T follicular helper cell (primary cell): ENCODE measurements at places on chromosomes 16 and 17.

DNA sequence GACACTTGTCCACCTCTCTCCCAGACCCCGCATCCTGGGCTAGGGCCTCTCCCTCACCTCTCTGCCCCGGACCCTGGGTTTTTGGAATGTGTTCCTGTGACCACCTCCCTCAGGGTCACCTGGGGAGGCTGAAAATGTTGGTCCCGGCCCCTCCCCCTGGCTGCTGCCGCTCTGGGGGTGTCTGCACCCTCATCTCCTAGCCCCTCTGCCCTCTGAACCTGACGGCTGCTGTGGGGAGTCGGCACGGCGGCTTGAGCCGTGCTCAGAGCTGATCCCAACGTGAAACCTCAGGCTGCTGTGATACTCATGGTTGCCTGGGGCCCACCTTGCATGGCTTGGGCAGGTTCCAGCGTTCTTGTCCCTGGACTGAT, 42.8 kb downstream of the ADCY7 start:
- no peak for DNase-seq

DNA sequence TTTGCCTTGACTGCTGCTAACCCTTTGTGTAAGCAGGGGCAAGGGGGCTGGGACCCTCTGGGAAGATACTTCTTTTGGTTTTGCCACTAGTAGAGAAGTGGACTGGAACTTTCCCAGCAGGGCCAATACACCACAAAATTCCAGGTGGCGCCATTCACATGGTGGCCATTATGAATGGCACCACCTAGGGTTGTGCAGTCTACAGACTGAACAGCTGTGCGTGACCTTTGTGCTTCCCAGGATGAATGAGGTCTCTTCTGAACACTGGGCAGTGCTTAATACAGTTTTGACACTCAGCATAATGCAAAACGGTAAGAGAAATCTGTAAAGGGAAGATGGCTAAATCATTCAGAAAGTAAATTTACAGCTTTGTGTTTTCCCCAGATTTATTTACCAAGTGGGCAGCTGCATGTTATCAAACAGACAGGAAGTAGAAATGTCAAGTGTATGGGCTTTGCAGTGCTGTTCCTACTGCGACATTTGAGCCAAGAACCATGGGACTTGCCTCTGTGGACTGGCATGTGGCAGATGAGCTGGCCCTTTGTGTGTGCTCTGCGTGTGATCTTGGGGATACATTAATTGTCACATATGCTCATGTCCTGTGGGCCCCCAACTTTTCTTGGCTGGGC, 9.2 kb downstream of the SYT17 start:
- no peak for DNase-seq

- no peak for DNase-seq
Observed at GRCh38 chr17:43812396-43813265, 20.3 kb downstream of the MPP3 start.

GRCh38 chr16:89700649-89701424, 668 bp downstream of the SPATA2L start:
- peak; percentile 50 for DNase-seq

- no peak for DNase-seq
Observed at GRCh38 chr17:67082107-67082506, 37.8 kb downstream of the CACNG1 start.

- no peak for DNase-seq
Observed at GRCh38 chr16:78259873-78260272, 160.4 kb downstream of the WWOX start.

DNA sequence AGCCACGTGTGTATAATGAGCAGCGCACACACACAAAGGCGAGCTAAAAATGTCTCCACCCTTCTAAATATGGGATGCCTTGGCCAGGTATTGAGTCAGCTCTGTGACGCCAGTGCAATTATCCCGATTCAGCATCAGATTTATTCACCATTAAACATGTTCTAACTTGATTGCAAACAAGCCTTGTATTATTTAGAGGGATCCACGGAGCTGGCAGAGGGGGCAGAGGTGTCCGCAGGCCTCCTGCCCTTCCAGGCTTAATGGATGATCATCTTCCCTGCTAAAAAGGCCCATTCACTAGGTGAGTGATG, 591.7 kb downstream of the MAF start:
- no peak for DNase-seq

DNA sequence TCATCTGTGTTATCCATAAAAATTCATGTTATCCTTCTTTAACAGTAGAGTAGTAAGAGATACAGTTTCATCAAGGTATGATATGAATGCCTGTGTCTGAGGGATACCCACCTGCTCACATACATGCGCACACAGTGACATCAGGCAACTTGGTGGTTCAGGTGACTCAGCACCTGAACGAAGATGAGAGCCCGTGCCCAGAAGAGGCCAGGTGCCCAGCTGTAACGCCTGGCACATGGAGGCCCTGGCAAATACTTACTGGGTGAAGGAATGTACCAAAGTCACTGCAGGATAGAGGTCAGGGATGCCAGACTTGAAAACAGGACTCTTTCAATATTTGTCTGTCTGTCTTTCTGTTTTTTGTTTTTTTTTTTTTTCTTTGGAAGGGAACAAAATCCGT, 72.6 kb upstream of the LGALS9 start:
- no peak for DNase-seq

GRCh38 chr17:78174346-78174869, 6.0 kb downstream of the SYNGR2 start:
- no peak for DNase-seq

DNA sequence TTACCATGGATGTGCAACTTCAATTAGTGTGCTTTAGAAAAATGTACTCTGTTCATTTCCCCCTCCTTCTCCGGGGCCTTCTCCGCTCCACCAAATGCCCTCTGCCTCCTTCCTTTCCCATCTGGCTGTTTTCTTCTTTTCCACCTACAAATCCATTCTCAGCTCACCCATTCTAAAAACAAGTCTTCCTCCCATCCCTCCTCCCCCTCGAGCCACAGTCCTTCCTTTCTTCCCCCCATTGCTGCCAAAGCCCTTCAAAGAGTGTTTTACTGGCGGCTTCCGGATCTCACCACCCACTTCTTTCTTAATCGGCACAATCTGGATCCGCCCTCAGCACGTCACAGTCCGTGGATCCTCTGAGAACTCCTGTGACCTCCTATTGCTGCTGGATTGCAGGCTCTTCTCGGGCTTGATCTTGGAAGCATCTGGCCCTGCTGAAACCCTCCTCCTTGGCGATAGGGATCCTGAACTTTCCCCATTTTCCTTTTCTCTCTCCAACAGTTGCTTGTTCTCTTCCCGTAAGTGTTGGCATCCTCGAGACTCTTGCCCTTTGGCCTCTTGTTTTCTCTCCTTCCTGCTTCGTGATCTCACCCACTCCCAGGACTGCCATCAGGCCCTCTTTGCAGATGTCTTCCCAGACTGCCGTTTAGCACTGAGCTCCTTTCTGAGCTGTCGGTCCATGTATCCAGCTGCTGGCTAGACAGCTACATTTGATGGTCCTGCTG, 36.0 kb upstream of the FBXO47 start:
- peak; percentile 36 for DNase-seq

- DNase-seq = no peak
Observed at GRCh38 chr16:89277641-89278341, 60.3 kb downstream of the ZNF778 start.

GRCh38 chr17:17111401-17112393, 69.4 kb downstream of the MPRIP start:
- DNase-seq = no peak

DNA sequence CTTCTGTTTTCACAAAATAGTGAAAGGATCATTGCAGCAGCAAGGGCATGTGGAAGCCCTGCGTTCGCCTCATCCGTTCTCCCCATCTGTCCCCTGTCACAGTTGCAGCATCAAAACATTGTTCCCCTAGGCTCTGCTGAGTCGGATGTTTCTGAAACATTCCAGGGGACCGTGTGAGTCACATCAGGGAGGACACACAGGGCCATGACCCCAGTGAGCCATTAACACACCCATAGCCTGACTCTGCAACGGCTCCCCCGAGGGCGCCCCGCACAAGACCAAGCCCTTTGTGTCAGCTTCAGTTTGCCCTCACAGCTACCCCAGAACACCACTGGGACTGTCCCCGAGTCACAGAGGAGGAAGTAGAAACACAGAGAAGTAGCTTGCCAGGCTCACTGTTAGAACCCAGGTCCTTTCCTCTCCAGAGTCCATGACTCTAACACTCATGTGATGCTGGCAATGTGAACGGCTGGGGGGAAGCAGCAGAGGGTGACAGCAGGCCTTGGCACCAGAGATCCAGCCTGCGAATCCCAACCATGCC, 63.3 kb upstream of the HSBP1 start:
- DNase-seq = no peak

DNA sequence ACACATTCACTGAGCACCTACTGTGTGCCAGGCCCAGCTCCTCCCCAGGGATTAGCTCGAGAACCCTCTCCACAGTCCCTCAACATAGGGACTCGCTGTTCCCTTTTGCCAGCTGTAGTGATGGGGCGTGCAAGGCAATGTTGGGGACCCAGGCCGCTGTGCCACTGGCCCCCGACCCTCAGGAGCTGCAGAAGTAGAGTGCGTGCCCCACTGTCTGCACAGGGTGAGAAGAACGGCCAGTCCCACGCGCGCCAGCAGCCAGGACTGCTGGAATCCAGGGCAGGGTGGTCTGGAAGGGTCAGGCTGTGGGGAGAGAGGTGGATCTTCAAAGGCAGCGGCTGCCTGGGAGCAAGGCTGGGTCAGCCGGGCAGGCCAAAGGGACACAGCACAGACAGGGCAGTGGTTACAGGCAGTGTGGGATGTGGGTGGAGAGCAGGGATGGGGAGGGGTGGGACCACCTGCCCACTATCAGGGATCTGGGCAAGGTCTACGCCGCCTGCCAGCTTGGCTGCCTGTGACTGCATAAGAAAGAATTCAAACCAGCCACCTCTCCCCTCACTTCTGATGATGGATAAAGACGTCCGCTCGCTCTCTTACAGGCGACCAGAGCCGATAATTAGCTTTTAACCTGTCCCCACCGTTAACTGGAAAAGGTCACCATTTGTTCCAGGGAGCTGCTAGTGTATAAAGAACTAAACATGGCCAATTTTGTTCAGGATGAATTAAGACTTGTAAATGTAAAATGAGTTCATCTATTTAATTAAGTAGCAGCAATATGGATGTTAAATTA, 86.7 kb upstream of the GSE1 start:
- no peak for DNase-seq

DNA sequence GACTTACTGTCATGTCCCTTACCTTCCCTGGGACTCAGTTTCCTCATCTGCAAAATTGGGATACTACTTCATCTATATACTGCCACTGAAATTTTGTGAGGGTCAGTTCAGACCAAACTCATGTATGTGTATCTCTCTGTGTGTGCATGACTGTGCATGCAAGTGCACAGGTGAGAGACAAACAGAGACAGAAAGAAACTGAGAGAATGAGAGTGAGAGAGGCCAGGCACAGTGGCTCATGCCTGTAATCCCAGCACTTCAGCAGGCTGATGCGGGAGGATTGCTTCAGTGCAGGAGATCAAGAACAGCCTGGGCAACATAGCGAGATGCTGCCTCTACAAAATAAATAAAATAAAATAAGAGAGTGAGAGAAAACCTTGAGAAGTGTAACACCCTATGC, 32.1 kb upstream of the SLC6A2 start:
- no peak for DNase-seq

- no peak for DNase-seq
Observed at GRCh38 chr16:64925166-64925565, 196.7 kb downstream of the CDH11 start.

DNA sequence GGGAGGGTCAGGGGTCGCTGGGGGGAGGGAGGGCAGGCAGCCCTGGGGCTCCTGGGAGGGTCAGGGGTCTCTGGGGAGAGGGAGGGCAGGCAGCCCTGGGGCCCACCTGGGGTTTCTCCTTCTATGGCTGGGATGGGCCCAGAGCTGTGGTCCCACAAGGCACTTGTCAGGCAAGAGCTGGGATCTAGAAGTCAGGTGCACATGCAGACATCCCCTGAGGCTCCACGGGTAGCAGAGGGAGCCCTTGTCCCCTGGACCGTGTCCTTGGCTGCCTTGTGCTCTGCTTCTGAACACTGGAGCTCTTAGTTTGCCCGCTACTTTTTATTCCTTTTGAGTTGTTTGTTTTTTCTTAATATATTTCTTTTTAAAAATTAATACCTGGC, 1.8 kb downstream of the TUBB3 start:
- no peak for DNase-seq

DNA sequence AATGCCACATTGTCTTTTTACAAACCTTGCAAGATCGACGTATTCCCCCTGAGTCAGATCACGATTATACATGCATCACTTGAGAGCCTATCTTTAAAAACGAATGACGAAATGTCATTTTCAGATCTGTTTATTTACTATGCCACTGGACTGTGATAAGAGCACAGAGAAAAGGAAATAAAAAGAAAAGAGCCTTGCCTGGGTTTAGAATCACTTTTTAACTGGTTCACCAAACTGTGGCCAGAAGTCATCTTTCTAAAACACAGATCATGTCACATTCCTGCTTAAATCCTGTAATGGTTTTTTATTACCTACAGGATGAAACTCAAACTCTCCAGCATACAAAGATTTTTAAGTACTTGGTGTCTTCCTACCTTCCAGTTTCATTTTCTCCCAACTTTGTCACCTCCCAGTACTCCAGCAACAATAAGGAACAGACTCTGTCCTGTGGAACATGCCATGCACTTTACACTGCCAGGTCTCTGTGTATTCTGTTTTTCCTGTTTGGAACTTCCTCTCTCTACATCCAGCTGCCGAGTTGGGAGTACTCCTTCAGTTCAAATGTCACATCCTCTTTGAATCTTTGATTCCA, 91.5 kb downstream of the SNX11 start:
- no peak for DNase-seq

DNA sequence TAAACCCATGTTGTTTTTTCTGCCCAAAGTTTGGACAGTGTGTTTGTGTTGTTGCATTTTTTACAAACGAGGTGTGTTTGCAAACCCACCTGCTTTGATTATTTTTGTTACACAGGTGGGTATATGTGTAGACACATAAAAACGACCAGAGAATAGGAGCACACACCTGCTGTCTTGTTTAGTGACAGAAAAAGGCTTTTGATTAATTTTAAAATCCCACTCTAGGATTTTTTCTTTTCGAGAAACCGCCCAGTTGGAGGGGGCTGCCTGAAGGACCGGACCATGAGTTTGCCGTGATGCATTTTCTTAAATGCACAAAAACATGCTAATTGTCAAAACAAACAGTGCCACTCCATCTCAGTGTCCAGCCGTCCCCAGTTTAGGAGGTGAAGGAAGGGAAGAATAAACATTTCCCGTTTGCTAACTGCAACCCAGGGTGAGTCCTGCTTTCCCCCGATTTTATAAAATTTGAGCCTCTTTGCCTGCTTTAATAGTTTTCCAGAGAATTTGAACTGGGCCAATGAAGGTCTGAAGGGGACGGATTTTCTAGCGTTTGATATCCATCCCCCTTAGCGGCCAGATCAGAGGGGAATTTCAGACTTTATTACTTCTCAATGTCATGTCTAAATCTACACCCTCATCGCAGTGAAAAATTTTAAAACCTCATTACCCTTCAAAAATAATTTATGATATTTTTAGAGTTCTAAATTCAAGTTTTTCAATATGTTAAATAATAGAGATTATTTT, 3.2 kb downstream of the FOXC2 start:
- no peak for DNase-seq

GRCh38 chr16:1245452-1246020, 5.0 kb downstream of the TPSAB1 start:
- DNase-seq = no peak
